ENCODE measurements at places on chromosomes 16 and 17.

GRCh38 chr16:11440657-11441012 lies 95.4 kb downstream of the RMI2 start:
- no peak for DNase-seq

- no peak for DNase-seq
Measured at GRCh38 chr16:24652209-24652712, 77.2 kb upstream of the TNRC6A start.

- no peak for DNase-seq
Measured at GRCh38 chr17:36443777-36444176, 42.7 kb upstream of the ZNHIT3 start.

- peak; percentile 74 for DNase-seq
Measured at GRCh38 chr17:73956595-73957465, 246.6 kb upstream of the RPL38 start.

DNA sequence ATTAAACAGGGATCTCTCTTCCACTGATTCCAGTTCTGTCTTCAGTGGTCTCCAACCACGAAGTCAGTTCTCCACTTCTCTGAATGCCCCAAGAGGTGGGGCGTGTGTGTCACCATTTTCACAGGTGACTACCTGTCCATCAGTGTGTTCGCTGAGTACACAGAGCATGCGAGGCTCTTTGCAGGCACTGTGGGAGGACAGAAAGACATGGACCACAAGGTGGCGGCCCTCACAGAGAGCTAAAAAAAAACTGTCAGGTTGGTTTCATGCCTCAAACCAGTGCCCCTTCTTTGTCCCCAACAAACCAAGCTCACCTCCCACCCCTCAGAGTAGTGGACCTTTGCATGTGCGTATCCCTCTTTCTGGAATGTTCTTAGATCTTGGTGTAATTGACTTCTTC lies 13.8 kb downstream of the EMP2 start:
- no peak for DNase-seq

GRCh38 chr17:58960068-58960467 lies 146.6 kb downstream of the TRIM37 start:
- DNase-seq, result peak; percentile 73

DNA sequence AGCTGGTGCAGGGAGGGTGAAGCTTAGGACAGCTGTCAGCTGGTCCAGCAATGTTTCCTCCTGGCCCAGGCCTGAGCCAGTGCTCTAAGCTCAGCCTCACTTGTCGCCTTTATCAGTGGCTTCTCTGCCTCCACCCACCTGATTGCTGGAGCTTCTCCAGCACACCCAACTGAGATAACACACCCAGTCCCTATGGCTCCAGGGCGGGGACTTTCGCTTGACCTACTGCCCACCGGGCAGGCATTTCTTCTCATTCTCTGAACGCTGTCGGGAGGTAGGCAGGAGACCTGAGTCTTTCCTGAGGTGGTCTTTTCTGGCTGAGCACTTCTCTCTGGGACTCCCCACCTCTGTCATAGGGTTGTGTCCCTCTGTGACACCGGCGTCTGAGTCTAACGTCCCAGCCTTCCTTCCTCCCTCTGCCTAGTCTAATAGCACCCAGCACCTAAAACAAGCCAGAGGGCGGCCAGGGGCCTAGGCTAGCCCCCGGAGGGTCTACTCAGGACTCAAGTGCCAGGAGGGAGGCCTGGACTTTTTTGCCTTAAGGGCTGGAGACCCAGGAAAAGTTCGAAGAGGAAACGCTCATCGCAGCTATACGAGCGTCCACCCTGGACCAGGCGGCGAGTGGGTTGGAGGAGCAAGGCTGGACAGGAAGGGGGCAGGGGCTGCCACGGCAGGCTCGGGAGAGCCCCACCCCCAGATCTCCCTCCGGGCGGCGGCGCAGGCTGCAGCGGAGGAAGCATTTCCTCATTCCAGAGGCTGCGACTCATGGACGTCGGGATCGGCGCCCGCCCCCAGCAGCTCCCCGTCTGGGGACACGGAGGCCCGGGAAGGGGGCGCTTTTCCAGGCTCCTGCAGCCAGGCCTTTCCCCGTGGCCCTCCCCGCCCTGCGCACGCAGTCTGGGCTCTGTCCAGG lies 756 bp downstream of the TAX1BP3 start:
- peak; percentile 80 for DNase-seq

DNA sequence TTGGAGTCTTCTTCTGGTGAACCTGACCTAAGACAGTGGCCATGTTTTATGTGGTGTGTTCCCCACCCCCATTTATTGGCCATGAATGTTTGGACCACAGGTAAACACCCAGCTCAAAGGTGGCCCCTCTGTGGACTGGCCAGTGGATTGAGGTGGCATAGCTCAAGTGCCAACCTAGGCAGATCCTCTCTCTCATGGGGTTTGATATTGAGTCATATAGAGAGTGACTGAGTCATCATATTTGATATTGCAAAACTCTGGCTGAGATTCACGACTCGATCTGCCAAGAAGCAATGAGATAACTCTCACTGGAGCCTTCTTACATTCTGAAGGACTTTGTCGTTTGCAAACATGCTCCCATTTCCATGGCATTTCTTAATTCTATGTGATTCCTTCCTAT lies 10.5 kb upstream of the TEKT3 start:
- DNase-seq, result no peak

GRCh38 chr17:39243155-39243554 lies 17.4 kb upstream of the STAC2 start:
- DNase-seq, result no peak

DNA sequence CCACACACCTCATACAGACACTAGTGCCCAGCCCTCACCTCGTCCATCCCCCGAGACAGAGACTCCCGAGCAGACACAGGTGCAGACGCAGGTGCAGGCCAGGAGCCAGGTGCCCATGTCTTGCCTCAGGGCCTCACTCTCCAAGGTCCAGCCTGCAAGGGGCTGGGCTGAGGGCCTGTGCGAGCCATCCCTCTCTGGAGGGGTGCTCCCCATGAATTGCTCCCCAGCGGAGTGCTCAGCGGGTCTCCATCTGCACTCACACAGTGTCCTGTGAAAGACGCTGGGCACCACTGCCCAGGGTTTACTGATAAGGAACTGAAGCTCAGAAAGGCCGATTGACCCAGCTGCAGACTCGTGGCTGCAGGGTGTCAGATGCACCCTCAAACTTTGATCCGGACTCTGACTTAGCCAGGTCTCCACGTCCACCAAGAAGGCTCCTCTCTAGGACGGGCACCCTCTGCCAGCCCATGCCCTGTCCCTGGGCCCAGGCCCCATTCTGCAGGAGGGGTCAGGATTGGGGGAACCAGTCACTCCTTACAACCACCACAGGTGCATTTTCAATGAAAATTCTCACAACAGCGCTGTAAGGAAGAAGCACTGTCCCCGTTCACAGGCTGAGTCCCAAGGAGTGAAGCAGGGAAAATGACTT lies 16.9 kb downstream of the POLR3K start:
- DNase-seq, result no peak

DNA sequence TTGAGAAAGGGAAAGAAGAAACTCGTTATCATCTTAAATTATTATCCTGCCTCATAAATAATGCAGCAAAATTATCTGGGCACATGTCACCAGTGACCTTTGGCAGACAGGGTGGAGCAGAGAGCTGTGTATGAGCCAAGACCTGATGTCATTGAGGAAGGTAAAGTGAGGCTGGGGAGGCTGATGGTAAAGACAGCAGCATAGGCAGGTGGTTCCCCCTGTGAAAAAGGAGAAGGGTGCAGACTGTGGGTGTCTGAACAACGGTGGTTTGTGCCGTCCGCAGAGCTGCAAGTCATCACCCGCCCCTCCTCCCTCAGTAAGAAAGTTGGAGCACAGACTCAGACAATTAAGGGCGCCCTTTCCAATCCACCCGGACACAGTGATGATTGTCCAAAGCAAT lies 30.8 kb upstream of the METTL16 start:
- no peak for DNase-seq

GRCh38 chr16:52073024-52073423 lies 473.9 kb downstream of the TOX3 start:
- no peak for DNase-seq

DNA sequence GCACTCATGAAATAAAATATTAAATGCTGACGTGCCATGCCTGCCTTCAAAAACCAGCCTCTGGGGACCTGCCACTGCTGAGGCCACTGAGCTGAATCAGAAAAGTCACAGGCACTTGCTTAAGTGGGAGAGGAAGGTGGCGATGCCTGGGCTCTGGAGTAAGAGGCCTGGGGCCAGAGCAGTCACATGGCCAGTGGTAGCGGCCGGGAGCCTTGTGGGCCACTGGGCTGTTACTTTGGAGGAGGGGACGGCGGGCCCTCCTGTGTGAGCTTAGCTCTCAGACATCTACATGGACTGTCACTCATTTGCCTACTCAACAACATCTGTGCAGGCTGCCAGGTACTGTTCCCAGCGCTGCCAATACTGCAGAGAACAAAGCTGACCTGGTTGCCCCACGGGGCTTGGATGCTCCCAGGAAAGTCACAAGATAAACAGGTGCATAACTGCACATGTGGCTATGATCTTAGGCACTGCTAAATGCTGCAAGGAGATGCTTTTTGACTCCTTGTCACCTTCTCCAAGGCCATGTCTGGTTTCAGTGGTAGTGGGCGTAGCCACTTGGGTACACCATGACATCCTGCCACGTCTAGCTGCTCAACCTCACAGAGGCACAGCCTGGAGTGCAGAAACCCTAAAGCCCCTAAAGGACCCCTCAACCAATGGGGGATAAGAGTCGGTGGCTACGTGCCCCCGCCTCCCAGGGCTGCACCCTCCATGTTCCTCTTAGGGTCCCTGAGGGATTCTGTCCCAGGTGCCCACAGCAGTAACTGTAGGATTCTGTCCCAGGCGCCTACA lies 11.6 kb downstream of the COTL1 start:
- DNase-seq, result no peak

GRCh38 chr16:17346621-17347569 lies 123.9 kb downstream of the XYLT1 start:
- no peak for DNase-seq

- no peak for DNase-seq
Measured at GRCh38 chr17:4537451-4538235, 17.5 kb downstream of the MYBBP1A start.

DNA sequence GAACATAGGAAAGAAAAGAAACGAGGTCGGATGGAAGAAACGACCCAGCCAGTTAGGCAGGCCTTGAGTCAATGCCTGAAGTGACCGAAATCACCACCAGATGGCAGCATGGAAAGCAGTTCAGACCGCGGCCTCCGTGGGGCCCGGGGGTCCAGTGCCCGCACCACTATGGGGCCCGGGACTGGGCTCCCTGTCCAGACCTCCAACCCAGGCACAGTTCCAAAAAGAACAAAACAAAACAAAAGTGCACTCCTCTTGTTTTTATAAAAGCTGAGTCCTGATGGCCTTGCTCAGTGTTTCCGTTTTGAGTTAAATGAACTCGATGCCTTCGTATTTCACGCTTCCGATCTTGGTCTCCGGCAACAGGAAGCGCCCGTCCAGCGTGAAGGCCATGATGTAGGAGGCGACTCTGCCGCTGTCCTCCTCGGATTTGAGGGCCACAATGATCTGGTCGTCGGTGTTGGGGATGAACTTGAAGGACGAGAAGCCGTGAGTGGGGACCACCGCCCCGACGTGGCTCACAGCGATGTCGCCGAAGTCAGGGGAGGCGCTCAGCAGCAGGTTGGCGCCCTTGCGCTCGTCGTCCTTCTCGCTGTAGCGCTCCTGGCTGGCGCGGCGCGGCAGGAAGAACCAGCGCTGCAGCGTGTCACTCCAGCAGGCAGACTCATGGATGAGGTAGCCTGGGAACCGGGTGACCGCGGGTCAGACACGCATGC lies 13.7 kb upstream of the LGALS3BP start:
- DNase-seq, result peak; percentile 80

DNA sequence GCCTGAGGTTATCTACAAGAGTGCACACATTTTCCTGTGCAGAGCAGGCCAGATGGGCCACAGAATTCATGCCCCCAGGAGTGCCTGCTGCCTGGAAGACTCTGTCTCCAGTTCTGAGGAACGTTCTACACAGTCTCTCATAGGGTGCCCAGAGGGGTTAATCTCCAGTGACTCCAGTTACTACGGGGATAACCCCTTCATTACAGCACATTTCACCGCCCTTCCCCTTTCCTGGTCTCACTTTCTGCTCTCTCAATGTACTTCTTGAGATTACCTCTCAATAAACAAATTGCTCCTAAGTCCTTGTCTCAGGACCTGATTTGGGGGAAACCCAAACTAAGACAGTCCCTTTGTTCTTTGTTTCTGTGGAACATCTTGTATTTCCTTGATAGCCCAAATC lies 5.7 kb downstream of the CD300H start:
- DNase-seq, result no peak

GRCh38 chr16:23843143-23843542 lies 7.4 kb downstream of the PRKCB start:
- DNase-seq, result no peak

GRCh38 chr16:29313559-29314048 lies 92.9 kb downstream of the NPIPB11 start:
- no peak for DNase-seq

GRCh38 chr17:38908676-38909181 lies 16.7 kb upstream of the LASP1NB start:
- no peak for DNase-seq

DNA sequence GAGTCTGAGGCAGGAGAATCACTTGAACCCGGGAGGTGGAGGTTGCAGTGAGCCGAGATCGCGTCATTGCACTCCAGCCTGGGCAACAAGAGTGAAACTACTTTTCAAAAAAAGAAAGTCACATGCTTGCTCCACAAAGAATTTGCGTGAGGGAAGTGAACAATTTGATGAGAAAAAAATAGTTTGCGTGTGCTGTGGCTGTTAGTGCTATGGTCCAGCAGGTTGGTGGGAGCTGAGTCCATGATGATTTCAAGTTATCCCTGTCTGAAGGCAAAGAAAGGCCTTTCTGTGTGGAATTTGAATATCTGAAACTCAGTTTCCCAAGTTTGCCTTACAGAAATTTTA lies 21.0 kb downstream of the PRCD start:
- DNase-seq, result no peak

GRCh38 chr16:78505544-78506366 lies 406.3 kb downstream of the WWOX start:
- peak; percentile 23 for DNase-seq

DNA sequence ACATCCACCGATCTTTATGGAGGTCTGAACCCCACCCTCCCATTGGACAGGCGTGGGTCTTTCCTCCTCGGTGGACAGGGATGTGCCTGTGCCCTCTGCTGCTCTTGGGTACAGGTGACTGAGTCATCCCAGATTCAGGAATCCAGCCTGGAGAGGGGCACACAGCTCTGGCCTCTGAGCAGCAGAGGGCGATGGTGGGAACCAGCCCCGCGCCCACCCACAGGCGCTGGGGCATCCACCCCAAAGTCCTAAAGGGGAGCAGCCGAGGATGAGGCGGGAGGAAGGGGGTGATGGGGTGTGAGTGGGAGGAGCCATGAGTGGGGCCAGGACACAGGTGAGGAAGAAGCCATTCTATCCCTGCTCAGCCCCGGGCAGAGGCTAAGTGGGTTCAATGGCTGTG lies 35.0 kb downstream of the ENGASE start:
- DNase-seq, result no peak

GRCh38 chr17:67833946-67834631 lies 8.8 kb downstream of the BPTF start:
- no peak for DNase-seq

GRCh38 chr16:12253731-12254130 lies 277.2 kb downstream of the SNX29 start:
- DNase-seq, result no peak

- no peak for DNase-seq
Measured at GRCh38 chr17:30380643-30381339, 2.1 kb downstream of the CPD start.

Data from HuH-7.5 (cell line).